Cerebellar nuclear complex (tissue), 1 donor: ENCODE measurements at places on chromosomes 1 and 21.

DNA sequence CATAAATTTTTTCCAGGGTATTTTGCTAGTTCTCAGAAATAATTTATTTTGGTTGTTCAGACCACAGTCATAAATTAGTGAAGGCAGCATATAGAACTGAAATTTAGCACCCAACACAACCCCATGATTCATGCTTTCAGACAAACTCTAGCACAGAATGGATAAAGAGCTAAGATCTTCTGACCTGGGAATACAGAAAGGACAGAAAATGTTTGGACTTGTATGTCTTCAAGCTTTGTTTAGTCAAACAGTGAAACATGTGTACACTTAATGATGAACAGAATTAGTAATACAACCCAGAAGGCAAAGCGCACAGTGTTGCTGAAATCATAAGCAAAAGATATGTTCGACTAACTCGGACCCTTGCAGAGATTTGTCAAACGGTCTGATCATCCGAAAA lies 205.6 kb downstream of the APP start:
- no peak for DNase-seq

DNA sequence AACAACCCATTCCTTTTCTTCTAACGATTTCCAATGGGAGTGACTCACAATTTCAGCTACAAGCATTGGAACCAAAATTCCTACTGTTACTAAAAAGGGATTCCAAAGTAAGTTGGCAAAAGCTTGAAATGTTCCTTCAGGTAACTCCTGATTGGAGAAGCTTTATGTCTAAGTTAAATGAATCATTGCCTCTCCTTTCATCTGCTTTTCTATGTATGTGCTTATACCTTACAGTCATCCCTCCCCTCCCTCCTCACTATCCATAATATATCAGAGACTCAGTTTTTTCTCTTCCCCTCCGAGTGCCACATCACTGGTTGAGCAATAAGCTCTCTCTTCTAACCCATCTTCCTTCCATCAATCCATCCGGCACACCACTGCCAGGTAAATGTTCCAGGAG lies 86.8 kb downstream of the TIAM1 start:
- DNase-seq, result no peak

GRCh38 chr1:248714248-248714647 lies 11.7 kb upstream of the OR14I1 start:
- DNase-seq, result no peak

DNA sequence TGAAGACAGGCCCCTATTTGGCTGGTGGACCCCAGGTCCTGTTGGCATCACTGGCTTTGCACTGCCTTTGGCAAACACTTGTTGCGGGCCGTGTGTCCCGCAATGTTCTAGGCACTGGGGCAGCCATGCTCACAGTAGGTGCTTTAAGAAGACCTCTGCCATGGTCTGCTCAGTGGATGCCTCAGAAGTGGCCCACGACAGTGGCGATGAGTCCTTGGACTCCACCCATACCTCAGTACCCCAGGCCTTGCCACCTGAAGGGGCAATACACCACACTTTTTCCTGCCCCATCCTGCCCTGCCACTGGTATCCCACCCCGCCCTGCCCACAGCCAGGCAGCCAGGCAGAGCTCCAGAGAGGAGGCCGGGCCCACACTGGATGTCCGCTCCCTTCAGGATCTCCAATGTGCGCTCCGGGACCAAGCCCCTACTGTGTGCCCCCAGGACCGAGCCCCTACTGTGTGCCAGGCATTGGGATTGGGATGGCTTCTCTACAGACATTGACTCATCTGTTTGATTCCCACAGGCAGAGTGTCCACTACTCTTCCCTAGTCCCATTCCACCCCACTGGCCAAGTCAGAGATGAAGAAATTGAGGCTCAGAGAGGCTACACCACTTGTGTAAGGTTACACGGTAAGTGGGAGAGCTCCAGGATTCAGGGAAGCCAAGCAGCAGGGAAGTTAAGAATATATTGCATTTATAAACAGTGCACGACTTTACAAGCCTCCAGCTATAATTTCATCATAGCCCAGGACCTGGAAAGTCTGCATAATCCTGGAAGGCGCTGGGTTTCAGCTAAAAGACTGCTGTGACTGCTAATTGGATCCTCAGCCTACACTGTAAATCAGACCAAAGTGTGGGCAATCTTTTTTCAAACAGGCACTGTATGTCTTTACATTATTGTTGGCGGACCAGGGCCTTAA lies 101.6 kb downstream of the DMRTB1 start:
- no peak for DNase-seq

DNA sequence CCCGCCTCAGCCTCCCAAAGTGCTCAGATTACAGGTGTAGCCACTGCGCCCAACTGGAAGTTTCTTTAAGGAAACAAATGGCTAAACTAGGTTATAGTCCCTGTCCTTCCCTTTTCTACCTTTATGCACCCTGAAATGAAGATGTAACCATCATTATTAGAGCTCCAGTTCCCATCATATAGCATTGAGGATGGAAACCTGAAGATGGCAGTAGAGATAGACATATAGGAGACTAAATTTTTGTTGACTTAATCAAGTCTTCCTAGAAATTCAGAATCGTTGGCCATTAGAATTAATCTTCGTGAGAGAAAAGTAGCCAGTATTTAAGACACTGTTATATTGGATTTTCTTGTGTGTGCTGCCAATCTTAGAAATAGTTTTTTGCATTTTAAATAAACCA lies 1016.3 kb upstream of the NCAM2 start:
- no peak for DNase-seq

- DNase-seq, result no peak
These were observed 11.8 kb upstream of the F3 start for GRCh38 chr1:94553323-94553730.

DNA sequence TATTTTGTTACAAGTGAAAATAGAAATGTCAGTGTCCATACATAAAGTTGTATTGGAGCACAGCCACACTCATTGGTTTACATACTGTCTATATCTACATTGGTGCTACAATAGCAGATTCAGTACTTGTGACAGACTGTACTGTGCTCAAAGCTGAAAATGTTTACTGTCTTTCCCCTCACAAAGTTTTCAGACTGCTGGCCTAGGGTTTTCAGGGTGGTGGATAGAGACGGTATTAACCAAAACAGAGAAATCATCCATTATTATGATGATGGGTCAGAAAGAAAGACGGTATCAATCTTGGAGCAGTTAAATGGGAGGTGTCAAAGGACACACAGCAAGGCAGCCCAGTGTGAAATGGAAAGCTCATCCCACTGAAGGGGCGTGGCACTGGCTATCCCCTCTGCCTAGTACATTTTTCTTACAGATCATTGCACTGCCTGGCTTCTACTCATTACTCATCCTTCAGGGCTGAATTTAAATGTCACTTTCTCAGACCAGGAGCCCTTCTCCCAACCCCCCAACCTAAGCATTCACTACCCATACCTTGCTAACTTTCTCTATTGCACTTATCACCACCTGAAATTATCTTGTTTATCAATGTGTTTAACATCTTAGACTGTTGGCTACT lies 10.2 kb downstream of the JAK1 start:
- no peak for DNase-seq
